ENCODE measurements at places on chromosomes 7 and 10.
A peak's percentile ranks its signal among the peaks of the same experiment; 100 is the strongest.

DNA sequence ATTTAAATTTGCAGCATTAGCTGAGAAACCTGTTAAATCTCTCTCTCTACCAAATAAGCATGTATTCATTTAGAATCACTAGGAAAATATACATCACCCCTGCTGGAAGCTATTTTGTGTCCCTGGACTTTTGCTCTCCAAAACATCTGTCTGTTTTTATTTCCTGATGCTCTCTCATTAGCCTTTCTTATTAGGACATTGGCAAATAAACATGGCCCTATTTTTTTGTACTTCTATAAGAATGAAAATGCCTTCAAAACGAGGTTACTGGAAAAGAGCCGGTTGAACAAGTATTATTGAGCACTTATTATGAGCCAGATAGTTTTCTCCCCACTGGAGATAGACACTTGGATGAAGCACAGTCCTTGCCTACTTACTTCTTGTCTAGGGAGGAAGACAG is 206.9 kb downstream of the GALNT17 start:
- DNase-seq, result no peak

DNA sequence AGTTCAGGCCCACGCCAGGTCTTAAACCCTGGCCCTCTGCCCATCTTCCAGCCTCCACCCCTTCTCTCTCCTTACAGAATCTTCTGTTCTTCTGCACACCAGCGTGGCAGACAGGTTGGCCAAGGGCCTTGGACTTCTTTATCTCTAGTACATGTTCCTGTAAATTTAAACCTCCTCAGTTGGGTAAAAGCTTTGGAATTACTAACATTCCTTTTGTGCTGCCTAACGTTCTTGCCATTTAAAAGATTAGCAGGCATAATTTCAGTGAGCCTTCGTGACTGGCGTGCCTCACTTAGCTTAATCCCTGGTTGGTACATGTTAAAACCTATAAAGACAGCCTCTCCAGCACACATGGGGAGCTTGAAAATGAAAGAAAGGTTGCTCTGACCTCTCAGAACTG is 192.2 kb downstream of the CUX1 start:
- DNase-seq, result no peak

DNA sequence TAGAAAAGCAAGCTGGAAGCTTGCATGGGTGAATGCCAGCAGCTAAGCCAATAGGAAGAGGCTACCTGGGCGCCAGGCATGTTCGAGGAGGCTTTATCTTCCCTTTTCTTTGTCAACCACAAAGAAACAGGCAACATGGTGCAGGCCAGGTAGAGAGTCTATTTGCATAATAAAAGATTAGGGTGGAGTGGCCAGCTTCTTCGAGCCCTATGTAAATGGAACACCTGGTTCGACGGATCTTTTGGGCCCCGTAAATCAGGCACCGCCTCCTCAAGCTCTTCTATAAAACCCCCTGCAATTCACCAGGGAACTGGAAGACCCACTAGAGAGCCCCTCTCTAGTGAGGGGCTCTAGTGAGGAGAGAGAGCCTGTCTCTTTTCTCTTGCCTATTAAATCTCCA is 1106.2 kb upstream of the CELF2 start:
- DNase-seq, result no peak

GRCh38 chr10:28497313-28498126 is 35.4 kb upstream of the WAC start:
- DNase-seq, result no peak

DNA sequence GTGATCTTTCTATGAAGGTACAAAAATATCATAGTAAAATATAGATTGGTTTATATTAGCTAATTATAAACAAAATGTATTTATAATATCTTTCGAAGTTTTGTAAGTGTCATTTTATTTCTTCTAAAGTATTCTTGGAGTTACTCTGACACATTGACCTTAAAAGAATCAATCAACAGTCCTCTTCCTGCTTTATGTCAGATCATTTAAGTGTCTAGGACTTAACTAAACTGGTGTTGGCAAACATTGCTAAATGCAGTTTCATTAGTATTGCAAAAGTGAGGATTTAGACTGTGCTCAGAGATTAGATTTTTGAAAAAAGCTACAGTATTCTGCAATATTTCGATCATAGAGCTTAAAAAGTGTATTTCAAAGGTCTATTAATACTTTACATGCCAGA is 10.3 kb downstream of the GLCCI1 start:
- no peak for DNase-seq

GRCh38 chr7:44124822-44125202 is 1.5 kb upstream of the POLD2 start:
- DNase-seq, result no peak

DNA sequence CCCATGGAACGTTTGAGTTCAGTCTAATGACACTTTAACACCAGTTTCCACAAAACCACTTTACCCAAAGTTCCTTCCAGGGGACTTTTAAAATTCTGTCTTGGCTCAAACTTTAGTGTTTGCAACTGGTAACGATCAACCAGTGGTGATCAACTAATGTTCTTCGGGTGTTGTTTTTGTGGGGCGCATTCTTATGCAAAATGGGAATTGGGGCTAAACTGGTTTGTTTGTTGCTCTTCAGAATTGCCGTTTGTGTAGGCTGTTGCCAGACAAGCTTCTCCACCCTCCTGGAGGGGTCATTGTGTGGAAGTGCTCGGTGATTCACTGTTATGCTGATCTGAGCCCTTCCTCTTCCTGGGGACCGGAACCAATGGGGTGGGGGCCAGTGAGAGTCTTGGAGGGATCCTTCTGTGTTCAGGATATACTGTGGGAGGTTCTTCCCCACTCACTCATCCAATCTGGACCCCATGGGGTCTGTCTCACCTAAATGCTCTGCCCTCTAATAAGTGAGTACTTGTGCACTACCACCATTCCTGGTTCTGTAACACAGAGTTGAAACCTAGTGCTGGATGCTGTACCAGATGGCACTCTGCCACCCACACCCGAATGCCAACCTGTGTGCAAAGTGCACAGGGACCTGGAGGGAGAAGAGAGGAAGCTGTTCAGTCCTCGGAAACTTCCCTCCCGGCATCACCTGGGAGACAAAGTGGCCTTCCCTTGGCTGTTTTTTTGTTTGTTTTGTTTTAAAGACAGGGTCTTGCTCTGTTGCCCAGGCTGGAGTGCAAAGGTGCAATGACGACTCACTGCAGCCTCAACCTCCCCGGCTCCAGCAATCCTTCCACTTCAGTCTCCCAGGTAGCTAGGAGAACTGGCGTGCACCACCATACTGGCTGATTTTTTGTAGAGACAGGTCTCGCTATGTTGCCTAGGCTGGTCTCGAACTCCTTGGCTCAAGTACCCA is 2.1 kb downstream of the NFE2L3 start:
- no peak for DNase-seq

GRCh38 chr7:45687721-45688120 is 113.6 kb downstream of the ADCY1 start:
- DNase-seq, result no peak

GRCh38 chr7:155919391-155920067 is 107.3 kb upstream of the SHH start:
- DNase-seq, result no peak

DNA sequence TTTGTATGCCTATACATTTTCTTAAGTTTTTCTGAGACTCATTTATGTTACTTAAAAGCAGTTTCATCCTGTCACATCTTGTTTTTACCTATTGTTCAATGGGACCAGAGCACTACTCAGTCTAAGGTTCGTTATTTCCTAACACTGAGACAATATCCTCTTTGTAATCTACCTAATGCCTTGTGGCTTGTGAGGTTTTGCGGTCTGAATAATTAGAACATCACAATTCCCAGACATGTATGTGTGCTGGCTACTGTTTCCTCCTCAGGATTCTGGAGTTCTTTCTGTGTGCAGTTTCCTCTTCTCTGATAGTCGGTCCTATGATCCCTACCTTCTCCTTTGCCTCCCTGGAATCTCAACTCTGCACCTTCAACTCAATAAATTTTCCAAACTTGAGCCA is 620.2 kb downstream of the ANKRD7 start:
- no peak for DNase-seq

DNA sequence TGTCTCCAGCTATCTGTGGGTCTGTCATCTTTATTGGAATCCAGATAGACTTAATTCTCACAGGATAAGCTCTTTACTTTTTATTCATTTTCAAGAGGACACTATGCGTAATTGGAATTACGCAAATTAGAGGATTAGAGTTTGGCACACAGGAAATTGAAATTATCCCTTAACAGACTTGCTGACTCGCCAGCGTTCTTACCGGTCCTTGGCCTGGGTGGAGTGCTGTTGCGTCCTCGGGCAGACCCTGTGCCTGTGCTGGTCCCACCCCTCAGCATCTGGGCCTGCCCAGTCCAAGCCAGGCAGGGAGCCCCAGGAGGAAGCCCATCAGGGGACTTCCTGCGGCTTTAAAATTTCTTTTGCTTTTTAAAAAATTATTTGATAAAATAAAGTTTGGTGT is 101.8 kb downstream of the MKI67 start:
- no peak for DNase-seq

- DNase-seq, result no peak
Observed at GRCh38 chr10:49176310-49177268, 11.6 kb downstream of the TMEM273 start.

DNA sequence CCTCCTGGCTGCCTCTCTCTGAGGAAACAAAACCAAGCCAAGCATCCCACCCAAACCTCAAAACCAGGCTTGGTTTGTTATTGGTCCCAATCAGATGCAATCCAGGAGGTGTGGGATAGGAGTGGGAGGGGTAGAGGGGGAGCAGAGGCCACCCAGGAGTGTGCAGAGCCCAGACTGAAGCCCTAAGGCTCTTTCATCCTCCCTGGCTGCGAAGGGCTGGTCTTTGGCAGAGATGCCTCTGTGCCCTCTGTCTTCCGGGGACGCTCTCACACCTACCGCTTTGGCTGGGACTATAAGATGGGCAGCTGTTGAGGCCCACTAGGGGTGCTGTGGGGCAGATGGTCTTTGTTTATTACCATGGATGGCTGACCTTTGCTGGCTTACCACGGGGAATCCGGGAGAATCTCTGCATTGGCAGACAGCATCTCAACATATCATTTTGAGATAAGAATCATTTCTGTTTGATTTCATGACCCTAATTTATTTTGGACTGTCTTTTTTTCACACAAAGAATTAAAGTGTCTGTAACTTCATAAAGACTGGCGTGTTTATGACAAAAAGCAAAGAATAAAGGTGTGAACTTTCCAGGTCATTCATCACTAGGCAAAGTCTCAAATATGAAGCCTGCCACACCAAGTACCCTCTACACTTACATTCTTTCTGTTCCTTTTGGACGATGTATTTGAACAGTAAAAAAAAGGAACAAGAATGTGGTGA is 6.5 kb upstream of the DENND2A start:
- DNase-seq, result peak; percentile 83

DNA sequence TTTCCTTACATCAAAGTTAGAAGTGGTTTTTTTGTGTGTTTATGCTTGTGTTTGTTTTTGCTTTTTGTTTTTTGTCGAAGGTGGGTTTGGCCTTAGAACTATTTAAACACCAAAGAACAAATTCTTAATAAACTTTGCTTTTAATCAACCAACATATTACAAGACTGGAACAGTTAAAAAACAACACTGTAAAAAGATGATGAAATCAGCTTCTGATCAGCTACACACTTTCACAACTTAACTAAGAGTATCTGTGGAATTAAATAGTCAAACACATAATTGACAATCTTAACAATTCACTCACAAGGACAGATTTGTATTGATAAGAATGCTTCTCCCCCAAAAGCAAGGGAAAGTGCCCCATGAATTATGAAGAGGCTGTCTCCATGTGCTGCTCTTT is 58.8 kb downstream of the MRPL32 start:
- no peak for DNase-seq

DNA sequence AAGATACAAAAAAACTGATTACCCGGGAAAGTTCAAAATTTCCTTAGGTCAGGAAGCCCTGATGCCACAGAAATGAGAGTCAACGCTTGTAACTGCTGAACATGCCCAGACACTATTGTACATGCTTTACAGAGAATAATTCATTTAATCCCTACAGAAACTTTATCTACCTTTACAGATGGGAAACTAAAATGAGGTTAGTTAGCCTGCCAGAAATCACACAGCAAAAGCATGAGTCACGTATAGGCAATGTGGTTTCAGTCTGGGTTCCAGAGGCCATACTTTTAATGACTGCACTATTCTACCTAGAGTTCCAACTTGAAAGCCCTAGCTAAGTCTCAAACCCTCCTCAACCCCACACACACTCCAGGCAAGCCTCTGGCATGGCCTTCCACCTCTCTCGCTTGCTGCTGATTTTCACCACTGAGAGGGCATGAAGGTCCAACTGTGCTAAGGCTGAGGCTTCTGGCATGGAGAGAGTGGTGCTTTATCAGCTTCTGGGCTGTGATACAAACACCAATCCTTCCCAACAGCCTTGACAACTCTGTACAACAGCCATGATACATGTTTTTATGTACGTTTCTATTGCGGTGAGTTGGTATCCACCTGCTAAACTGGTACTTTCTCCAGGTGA is 1011.2 kb upstream of the GHITM start:
- DNase-seq, result no peak

DNA sequence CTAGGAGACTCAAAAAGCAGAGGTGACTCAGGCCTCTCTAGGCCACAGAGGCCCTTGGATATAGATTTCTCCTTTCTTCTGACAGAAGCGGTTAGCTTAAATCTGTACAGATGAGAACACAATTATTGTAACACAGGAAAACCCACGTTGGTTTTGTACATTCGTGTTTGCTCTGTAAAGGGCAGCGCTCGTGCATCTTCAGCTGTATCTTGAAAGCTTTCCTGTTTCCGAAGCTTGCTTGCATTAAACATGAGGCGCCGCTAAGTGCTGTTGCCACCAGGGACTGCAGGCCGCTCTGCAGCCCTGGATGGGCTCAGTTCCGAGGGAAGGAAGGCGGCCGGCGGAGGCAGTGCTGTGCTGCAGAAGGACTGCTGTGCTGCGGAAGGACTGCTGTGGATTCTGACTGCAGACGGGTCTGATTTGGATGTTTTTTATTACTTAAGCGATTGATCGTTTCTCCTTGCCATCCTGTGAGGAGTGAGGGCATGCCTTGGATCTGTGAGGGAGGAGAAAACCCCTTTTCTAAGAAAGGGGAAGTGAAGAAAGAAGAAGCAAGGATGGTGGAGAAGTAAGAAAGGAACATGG is 53.3 kb downstream of the FHIP2A start:
- DNase-seq, result no peak

GRCh38 chr7:92295391-92295790 is 49.6 kb downstream of the ANKIB1 start:
- DNase-seq, result no peak

DNA sequence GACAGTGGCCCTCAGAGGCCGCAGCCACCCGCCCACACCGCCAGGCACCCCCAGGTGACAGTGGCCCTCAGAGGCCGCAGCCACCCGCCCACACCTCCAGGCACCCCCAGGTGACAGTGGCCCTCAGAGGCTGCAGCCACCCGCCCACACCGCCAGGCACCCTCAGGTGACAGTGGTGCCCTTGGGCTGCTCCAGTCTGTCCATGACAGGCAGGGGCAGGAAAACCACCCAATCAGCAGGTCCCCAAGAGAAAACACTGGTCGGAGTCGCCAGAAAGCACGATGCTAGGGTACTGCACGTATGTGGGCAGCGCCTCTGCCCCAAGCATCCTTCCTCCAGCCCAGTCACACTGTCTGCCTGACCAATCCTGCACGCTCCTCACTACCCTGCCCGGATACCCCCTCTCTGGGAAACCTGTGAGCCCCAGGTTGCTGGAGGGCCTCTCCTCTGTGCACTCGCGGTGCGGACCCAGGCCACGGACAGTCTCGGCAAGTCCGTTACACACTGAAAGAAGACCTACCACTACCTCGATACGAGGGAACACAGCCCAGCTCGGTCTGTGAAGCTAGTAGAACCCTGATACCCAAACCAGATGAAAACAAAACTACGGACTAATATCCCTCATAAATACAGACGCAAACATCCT is 11.7 kb upstream of the GPR146 start:
- no peak for DNase-seq

All from NCI-H2171 (cell line).